ENCODE measurements at places on chromosomes 5 and 9. TPM values are rescaled to one million over a fixed set of nuclear protein-coding genes. Genes with fewer than 3 reads are reported as not detected.

- DNase-seq, result no peak
These were observed 461.7 kb downstream of the CHSY3 start for GRCh38 chr5:130365956-130366355.

DNA sequence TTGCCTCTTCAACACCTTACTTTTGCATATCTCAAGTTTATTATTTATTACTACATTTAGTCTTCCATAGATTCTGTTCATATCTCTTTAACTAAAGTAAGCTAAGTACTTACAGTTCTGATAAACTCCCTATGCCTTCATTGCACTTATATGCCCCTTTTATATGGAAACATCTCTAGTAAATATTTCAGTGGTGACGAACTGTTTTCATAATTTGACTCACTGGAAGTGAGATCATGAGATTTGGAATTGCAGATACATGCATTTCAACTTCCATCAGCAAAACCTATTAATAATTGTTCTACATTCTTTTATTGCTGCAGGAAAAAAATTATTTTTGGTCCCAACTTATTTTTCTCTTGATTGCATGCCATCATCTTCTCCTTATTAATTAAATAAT lies 263.5 kb downstream of the CD180 start:
- DNase-seq, result no peak

DNA sequence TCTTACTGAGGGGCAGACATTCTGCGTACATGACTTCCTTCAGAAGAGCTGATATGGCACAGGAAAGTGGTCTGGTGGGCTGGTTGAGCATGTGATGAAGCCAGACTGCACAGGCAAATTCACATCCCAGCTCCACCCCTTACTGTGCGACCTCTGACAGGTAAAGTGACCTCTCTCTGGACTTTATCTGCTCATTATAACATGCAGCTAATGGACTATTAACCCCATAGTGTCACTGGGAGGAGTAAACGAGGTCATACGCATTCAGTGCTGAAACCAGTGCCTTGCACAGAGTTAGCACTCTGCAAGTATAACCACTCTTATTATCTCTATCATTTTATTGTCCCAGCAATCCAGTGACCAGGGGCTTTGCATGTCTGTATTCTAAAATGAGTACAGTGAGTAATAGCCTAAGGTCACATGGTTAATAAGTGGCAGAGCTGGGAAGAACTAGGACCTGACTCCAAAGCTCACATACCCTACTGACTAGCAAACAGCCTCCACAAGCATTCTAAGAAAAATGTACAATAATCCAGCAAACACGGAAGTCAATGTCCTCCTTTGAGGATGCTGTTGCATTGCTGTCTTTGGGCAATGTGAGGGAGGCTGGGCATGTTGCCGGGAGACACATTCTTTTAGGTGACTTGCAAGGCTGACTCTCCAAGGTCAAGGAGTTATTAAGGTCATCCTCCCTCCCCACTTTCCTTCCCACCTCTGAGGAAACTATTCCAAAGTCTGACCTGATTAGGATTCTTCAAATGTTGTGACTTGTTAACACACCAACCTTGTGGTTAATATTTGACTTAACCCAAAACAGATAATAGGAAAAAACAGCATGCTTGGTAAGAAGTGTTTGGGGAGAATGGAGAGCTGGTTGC lies 19.0 kb downstream of the GLRX start:
- no peak for DNase-seq

DNA sequence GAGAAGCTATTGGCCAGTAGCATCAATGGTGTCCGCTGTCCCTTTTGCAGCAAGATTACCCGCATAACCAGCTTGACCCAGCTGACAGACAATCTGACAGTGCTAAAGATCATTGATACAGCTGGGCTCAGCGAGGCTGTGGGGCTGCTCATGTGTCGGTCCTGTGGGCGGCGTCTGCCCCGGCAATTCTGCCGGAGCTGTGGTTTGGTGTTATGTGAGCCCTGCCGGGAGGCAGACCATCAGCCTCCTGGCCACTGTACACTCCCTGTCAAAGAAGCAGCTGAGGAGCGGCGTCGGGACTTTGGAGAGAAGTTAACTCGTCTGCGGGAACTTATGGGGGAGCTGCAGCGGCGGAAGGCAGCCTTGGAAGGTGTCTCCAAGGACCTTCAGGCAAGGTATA lies 10.8 kb downstream of the TRIM32 start:
- no peak for DNase-seq

GRCh38 chr9:114497727-114498382 lies 7.4 kb downstream of the WHRN start:
- no peak for DNase-seq

GRCh38 chr9:17004500-17004899 lies 130.3 kb upstream of the CNTLN start:
- no peak for DNase-seq

The AGXT2 gene
- not detected for total RNA-seq

- DNase-seq, result peak; percentile 47
These were observed 59.1 kb downstream of the ABCA1 start for GRCh38 chr9:104868687-104869404.

The TMC1 gene
- total RNA-seq, result 0.06 TPM
